ENCODE measurements at places on chromosomes 1 and 21.

DNA sequence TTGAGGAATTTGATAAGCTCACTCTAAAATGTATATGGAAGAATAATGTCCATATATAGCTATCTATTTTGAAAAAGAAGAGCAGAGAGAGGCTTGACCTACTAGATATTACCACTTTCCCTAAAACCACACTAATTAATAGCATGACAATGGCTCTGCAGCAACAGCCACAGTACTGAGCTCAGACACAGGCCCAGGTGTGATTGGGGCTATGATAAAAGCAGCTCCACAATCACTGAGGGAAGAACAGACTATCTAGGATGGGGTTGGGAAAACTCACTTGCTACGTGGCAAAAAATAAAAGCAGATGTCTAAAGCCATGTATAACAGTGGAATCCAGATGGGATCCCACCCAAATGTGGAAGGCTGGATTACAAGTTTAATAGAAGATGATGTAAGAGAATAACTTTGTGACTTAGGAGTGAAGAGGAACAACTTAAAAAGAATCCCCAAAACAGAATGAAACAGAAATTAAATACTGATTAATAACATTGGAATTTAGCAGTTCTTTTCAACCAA lies 80.8 kb upstream of the RAB4A start:
- DNase-seq, result no peak

GRCh38 chr1:227333423-227333822 lies 15.1 kb upstream of the CDC42BPA start:
- no peak for DNase-seq

DNA sequence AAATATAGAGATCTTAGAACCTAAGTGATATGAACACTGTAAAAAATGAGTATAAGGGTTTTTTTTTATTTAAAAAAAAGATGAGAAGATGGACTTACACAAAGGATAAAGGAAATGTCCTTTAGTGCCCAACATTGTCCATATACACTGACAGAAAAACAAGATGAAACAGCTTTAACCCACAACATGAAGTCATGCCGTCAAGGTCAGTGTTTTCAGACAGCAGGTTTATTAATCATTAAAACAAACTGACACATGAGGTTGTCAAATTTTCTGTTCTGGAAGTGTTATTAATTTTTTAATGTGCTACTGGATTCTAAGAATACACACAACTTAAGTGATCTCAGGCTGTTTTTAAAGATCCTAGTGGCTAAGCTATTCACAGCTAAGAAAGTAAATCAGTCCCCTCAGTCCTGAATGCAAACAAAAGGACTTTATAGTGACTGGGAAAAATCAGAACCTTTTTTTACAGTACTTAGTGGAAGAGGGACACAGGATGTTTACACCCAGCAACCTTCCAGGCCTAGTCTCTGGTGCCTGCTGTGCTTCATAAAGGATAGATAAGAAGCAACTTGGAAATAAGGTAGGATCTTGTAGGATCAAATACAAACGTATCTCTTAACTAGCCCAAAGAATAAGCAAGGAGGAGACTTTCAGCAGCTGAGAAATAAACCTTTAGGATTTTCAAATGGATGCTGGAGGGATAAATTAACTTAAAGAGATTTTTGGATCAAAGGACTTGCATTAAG lies 21.9 kb upstream of the PKN2 start:
- no peak for DNase-seq

DNA sequence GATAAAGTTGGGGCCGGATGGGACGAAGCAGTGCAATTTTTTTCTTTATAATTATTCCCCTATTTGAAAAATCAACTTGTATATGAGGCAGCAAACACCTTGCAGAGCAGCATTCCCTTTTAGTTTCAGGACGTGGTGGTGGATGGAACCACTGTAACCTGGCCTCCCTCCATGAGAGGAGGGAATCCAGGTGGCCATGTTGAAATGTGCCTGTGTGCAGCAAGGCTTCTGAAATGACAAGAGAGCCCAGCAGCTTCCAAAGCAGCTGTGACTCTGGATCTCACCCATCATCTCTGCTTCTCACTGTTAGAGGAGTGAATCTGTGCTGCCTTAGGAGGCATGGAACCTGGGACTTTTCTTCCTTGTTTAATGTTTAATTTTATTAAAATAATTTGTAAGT lies 42.3 kb downstream of the NFIA start:
- no peak for DNase-seq

Measured in activated CD4-positive, alpha-beta T cell treated with anti-CD3 and anti-CD28 coated beads, Interleukin-2, amount 50 U/mL, for 24 hours (primary cell).